Activated CD8-positive, alpha-beta memory T cell treated with anti-CD3 and anti-CD28 coated beads for 36 hours (primary cell): ENCODE measurements at places on chromosomes 4 and X. TPM values are rescaled to one million over a fixed set of nuclear protein-coding genes. Genes with fewer than 3 reads are reported as not detected.

Gene HPSE
- total RNA-seq: 7.1 TPM

Gene GEMIN8
- total RNA-seq: 16.0 TPM

Gene ODAM
- total RNA-seq: not detected

Gene CCSER1
- 0.06 TPM for total RNA-seq

Gene OPN1MW
- not detected for total RNA-seq

Gene PLXNB3
- total RNA-seq: 0.63 TPM

Gene HDX
- 0.76 TPM for total RNA-seq

Gene RGN
- not detected for total RNA-seq

Gene NAAA
- 44.2 TPM for total RNA-seq

Gene ARHGAP24
- total RNA-seq: not detected

Gene DMRTC1B
- total RNA-seq: not detected

Gene SYNPO2
- total RNA-seq: 0.15 TPM

Gene NOA1
- 22.7 TPM for total RNA-seq

Gene CT47B1
- not detected for total RNA-seq

Gene SPANXD
- not detected for total RNA-seq

Gene ADH5
- total RNA-seq: 109 TPM

Gene PRR32
- not detected for total RNA-seq
